ENCODE measurements at places on chromosomes 13 and 19.

DNA sequence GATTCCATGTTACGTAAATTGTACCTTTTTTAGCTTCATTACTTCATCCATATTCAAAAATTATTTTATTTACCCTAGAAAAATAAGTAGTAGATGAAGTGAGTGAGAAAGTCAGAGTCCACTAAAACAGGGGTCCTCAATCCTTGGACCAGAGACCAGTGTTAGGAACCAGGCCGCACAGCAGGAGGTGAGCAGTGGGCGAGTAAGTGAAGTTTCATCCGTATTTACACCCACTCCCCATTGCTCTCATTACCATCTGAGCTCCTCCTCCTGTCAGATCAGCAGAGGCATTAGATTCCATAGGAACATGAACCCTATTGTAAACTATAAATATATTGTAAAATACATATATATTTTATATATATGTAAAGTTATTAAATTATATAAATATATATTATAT is 119.0 kb downstream of the PAN3 start:
- DNase-seq: no peak

- DNase-seq: no peak
Measured at GRCh38 chr19:29385191-29385795, 140.5 kb upstream of the VSTM2B start.

- DNase-seq: no peak
Measured at GRCh38 chr19:47609906-47610894, 1.3 kb downstream of the BICRA start.

- no peak for DNase-seq
Measured at GRCh38 chr19:18513868-18514267, 8.0 kb downstream of the ELL start.

- peak; percentile 18 for DNase-seq
Measured at GRCh38 chr13:86585835-86586234, 786.6 kb upstream of the SLITRK6 start.

- DNase-seq: no peak
Measured at GRCh38 chr19:32674153-32674930, 638 bp downstream of the ANKRD27 start.

DNA sequence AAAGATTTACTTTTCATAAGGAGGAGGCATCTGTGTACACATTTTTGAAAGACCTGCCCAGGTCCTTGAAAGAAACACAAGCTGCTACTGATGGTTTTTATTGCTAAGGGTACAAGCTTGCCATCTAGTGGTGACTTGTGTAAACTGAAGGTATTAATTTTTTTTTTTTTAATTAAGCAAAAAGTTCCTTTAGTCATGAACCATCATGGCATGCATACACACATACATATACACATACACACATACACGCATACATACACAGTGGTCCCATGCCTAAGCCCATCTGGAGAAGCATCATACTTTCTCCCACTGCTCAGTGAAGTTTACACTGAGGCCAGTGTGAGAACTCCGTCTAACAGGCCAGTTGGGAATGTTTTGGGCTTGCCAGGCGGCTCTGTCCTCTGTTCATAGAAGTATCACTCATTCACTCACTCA is 312.5 kb downstream of the DCLK1 start:
- DNase-seq: no peak

GRCh38 chr13:21139374-21139773 is 37.0 kb downstream of the SKA3 start:
- no peak for DNase-seq

DNA sequence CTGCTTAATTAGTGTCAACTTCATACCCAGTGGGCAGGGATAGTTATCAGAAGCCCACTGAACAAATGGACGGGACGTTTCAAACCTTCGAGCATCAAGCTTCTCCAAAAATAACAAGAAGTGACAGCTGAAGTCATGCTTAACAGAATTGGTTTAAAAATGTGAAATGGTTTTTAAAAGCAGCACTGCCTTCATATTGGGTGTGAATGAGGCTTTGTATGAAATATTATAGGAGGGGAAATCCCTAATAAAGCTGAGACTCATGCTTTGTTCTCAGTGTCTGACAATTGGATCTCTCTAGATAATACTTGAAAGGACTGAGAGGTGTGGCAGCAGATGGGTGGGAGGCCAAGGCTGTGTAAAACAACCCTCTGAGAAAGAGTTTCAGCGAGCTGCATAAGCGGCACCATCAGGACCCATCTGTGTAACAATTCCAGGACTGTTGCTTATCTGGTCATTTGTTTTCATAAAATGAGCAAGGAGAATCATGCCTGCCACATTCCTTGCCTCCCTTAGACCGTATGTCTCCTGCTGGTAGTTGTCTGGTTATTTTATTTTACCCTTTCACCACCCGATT is 667.7 kb downstream of the DIAPH3 start:
- DNase-seq: no peak
